ENCODE measurements at places on chromosomes 16 and 17.

- DNase-seq: no peak
Measured at GRCh38 chr16:75080205-75081029, 36.2 kb downstream of the LDHD start.

DNA sequence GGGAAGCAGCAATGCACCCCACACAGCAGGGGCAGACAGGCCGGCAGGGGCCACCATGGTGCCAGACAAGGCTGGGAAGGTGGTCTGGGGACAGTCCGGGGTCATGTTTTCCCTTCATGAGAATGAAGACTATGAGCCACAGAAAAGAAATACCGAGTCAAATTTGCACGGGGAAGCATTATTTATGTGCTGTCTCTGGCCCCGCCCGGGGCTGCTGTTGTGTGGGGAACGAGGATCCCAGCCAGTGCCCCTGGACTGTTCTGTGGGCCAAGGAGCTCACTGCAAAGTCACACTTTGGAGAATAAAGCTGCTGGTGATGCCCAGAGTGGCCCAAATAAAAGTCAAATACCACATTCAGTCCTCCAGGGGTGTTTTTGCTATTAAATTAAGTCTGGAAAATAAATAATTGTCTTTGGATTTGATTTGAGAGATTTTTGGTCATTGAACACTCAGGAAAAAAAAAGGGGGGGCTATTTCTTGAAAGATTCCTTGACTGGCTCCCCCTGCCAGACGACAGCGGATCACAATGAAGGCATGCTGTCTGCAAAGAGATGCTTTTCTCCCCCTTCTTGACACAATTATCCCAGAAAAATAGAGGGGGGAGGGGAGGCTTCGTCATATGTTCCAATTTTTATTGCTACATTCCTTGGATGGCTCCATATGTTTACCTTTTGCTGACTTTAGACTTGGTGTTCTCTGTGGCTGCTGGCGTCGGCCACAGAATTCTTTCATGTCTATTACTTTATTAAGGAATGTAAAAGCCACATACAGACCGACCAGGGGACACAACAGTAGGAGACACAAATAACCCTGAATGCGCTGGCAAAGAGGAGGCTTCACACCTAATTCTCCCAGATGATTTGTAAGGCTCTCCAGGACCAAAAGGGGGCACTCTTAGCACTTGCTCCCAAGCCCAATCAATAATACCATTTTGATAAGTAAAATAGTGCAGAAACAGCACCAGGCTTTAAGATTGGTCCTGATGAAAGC, 27.1 kb upstream of the ANKFN1 start:
- no peak for DNase-seq

DNA sequence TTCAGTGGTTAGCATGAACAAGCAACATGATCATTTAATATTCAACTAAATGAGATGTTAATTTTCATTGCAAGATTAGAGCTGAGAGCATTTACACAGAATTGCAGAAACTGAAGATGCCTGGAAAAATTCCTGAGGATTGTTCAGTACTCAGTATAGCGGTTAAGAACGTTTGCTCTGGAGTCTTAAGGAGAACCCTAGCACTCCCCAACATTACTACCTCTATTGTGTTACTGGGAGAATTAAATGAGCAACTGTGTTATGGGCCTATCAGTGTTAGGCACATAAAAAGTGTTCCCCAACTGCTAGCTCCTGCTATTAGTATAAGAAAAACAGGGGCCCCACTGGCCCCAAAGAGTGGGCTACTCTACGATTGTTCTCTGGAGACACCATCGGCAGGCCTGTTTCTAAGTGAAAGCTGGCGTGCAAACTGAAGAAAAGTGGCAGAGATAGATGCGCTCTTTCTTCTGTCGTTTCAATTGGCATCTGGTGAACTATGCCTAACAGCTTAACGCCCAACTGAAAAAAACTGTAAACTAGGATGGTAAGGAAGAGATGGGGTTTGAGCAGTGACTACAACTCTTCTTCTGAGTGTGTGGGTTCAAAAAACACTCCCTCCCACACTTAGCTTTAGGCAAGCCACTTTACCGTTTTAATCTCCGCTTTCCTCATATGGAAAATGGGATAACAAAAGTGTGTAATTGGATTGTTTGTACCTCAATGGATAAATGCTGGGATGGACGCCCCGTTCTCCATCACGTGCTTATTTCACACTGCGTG, 1.3 kb downstream of the CDR2 start:
- no peak for DNase-seq

DNA sequence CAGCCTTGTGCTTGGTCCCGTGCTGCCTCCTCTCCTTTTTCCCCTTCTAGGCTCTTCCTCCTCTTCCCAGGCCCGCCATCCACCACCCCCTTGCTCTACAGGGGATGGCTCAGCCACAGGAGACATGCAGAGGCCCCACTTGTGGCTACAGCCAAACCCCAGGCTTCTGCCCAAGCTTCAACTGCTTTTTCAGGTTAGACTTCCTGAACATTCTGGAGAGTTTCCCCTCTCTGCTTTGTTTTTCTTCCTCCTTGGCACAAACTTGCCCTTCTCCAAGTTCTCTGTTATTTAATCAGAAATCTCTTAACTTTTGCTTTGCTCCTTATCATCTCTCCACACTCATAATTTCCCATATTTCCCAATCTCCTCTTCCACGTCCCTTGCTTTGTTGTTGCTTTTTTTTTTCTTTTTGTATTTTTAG, 18.3 kb upstream of the HAS3 start:
- DNase-seq: no peak

DNA sequence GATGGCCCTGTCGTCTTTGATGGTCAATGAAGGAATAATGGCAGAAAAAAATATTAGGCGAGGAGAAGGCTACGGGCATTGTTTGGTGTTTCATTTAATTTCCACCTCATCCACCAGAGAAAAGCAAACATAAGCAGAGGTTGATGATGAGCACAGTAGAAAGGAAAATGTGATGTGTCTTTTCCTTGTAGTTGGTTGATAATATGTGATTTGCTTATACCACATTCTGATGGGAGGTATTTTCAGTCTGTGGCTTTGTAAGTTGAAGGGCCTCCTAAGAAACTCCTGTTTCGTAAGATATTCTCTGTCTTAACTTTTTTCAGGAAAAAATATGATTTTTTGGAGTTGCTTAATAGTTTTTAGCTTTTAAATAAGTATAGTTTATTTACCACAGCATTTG, 215.7 kb downstream of the PRKCA start:
- DNase-seq: no peak

- no peak for DNase-seq
Measured at GRCh38 chr17:60887614-60888028, 210.0 kb downstream of the BCAS3 start.

GRCh38 chr17:38583828-38584349, 21.9 kb downstream of the SRCIN1 start:
- no peak for DNase-seq

DNA sequence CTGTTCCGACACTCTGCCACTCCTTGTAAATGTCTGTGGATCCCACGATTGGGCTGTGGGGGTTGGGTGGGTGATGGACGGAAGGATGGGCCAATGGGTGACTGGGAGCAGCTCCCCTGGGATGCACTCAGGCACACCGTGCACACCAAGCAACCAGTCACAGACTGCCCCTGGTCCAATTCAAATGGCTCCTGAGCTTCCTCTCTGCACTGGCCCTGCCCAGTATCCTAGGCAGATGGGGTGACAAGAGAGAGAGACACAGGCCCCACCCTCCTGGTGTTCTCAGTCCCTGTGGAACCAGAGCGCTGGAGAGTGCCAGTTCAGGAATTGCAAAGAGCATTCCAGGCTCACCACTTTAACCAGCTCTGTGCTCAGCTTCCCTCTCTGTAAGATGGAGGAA, 32.8 kb downstream of the BEAN1 start:
- DNase-seq: no peak

DNA sequence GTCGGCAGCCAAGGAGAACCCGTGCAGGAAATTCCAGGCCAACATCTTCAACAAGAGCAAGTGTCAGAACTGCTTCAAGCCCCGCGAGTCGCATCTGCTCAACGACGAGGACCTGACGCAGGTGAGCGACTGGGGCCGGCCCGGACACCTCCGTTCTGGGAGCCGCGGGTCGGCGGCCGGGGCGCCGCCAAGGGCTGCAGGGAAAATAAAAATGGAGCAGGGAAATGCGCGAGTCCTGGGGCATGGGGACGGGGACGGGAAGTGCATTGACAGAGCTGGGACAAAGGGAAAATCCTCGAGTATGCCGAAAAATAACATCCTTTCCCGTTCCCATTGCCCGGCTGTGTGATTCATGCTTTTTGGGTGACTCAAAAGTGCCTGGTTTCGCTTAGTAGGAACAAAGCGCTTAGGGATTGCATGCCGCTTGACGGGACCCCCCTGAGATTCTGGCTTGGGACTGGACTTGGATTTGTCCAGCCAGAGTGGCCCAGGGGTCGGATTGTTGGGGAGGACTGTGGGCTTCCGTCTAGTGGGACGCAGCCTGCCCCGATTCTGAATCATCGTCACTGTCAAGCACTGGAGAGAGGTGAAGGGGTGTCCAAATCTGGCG, 699 bp downstream of the MPRIP start:
- DNase-seq: no peak

DNA sequence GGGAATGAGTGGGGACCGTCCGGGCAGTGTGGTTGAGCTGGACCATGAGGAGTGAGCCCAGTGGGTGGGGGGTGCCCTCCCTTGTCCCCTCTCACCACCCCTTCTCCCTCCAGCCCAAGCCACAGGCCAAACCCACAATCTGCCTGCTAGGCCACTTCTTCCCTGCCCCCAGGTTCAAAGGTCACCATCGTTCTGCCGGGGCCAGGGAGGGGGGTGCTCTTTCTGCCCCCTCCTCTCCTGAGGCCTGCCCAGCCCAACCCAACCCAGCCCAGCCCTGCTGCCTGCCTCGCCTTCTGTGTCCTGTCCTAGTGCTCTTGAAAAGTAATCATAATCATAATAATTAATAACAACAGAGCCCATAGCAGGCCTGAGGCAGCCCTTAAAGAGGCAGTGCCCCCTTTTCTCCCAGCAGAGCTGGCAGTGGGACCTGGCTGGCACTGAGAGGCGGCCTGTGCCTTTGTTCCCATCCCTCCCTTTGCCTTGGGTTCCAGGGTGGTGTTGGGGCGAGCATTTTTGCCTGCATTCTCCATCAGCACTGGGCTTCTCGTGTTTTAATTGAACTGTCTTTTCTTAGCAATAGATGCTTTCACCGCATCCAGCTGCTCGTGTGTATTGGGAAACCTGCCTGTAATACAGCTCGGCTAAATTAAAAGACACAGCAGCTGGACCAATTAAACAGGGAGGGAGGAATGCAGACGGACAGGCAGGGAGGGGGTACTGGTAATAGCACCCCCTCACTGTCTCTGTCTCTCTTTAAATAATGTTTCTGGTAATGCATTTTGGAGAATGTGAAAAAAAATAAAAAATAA, 46.8 kb downstream of the SREBF1 start:
- DNase-seq: no peak

- no peak for DNase-seq
Measured at GRCh38 chr16:72199761-72200337, 27.9 kb upstream of the PMFBP1 start.

DNA sequence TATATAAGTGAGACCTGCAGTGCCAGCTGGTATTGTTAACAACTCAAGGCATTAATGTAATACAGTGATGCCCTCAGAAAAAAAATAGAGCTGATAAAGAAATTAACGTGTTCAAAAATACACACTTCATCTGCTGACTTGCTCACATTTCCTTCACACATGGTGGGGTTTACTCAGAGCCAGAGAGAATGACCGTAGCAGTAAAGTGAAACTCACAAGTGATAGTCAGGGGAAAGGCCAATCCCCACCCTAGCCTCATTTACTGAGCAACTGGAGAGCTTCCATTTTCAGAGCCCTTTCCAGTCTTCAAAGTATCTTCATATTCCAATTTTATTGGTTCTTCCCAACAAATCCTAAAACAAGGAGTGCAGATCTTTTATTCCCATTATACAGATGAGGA, 74.0 kb upstream of the HLF start:
- DNase-seq: no peak

DNA sequence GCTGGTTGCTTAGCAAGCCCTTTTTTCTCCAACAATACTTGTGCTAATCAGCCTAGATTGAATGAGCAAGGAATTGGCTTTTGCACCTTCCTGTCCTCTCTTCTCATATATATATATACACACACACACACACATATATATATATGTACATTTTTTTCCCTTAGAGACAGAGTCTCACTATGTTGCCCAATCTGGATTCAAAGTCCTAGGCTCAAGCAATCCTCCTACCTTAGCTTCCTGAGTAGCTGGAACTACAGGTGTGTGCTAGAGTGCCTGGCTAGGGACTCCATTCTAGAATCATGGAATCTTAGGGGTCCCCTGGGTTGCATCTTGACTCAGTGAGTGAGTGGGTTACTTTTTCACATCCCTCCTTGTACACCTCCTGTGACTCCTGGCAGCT, 27.0 kb downstream of the RAI1 start:
- no peak for DNase-seq

GRCh38 chr16:66278111-66278531, 88.4 kb upstream of the CDH5 start:
- DNase-seq: no peak

GRCh38 chr17:70414300-70414699, 245.0 kb downstream of the KCNJ2 start:
- no peak for DNase-seq

DNA sequence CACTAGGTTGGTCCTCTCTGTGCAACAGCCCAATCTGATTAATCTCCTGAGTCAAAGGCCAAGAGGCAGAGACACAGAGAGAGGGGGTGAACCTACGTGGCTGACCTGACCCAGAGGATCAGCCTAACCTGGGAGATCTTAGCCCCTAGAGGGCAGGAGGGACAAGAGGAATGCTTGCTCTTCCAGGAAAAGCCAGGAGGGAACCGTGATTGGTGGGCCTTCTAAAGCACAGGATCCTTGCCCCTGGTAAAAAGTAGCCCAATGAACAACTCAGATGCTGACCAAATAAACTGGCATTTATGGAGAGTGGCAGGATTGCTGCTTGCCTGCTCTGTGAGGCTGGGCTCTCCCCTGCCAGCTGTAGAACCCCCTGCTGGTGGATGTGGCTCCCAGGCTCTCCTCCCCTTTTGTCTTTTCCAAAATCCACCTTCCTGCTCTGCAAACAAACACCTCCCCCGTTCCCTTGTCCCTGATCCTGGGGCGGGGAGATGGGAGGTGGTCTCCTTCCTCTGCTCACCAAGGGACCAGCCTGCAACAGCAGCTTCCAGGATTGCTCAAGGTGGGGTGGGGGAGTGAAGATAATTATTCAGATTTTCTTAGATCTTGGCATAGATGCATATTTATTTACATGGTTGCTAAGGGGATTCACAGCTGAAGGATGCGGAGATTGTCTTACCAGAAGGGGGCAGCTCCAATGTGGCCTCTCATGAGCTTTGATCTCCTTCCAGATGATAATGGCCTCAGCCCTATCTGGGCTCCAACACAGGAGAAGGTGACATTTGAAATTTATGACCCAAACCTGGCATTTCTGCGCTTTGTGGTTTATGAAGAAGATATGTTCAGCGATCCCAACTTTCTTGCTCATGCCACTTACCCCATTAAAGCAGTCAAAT, 71.9 kb downstream of the SDR42E1 start:
- DNase-seq: no peak

- DNase-seq: no peak
Measured at GRCh38 chr16:3879258-3879886, 1.1 kb downstream of the CREBBP start.

DNA sequence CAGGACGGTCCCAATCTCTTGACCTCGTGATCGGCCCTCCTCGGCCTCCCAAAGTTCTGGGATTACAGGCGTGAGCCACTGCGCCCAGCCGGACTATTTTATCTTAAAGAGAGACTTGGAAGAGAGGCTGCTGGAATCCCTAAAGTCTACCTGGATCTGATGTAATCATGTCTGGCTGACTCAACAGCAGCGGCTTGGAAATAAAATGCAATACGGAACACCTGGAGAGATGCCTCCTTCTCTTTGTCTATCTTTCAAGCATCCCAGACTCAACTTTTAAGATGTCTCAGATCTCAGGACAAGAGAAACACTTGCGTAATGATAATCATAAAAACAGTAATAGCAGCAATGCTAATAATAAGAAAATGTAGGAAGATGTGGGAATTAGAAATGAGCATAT, 95.6 kb downstream of the CDH8 start:
- no peak for DNase-seq

All from occipital lobe (tissue), 3 donors.